Smooth muscle cell of trachea (primary cell): ENCODE measurements at places on chromosomes 2 and 18. TPM values are rescaled to one million over a fixed set of nuclear protein-coding genes. Genes with fewer than 3 reads are reported as not detected.

Gene TMEM37
- 0.44 and 1.5 TPM in 2 replicates for total RNA-seq

Gene SNRNP27
- total RNA-seq: 35.1 and 60.9 TPM in 2 replicates

Gene EGR4
- total RNA-seq: 0.83 TPM in 1 of 2 replicates, not detected in the other

Gene TMEM150A
- total RNA-seq: 5.1 and 16.4 TPM in 2 replicates

Gene LRRC30
- not detected in 2 replicates for total RNA-seq

Gene ZC3H6
- 5.8 and 6.4 TPM in 2 replicates for total RNA-seq

Gene ARHGEF33
- 0.29 and 0.33 TPM in 2 replicates for total RNA-seq
